LHCN-M2 (cell line): ENCODE measurements at places on chromosomes 12 and 14.

DNA sequence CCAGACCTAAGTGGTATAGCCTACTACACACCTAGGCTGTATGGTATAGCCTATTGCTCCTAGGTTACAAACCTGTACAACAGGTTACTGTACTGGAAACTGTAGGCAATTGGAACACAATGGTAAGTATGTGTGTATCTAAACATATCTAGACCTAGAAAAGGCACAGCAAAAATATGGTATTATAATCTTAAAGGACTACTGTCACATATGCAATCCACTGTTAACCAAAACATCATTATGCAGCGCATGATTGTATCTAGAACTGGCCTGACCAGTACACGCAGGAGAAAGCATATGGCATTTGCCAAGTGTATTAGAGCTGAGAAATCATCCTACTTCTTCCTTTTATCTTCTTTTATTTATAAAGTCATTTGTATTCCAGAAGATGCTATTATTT lies 75.5 kb downstream of the SLC8A3 start:
- DNase-seq, result no peak

- DNase-seq, result no peak
These were observed 84.4 kb downstream of the ARF6 start for GRCh38 chr14:49977126-49977841.

- DNase-seq, result no peak
These were observed 395.5 kb downstream of the ZFP36L1 start for GRCh38 chr14:68397371-68397811.

- DNase-seq, result peak; percentile 12
These were observed 30.5 kb upstream of the LMNTD1 start for GRCh38 chr12:25583545-25583944.

- peak; percentile 25 for DNase-seq
These were observed 277.9 kb downstream of the SSPN start for GRCh38 chr12:26473291-26473690.

DNA sequence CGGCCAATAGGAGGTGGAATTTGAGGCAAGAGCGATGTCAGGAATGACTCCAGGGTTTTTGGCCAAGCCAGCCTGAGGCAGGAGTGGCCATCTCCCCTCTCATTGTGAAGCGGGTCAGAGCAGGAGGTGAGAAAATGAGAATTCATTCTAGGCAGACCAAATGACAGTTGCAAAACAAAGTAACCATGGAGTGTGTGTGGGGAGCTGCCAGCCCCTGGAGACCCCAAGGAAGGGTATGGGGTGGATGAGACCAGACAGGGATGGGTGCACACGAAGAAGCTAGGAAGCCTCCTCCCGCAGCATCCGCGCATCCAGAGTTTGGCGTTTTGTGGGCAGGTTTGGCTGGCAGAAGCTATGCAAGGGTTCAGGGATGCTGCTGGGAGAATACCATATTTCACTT lies 38.8 kb downstream of the FZD10 start:
- DNase-seq, result no peak

GRCh38 chr12:6778574-6779550 lies 6.5 kb downstream of the LAG3 start:
- DNase-seq, result peak; percentile 90

GRCh38 chr14:95513291-95513690 lies 3.2 kb downstream of the SYNE3 start:
- DNase-seq, result no peak

- no peak for DNase-seq
These were observed 279.7 kb downstream of the ZFP36L1 start for GRCh38 chr14:68513137-68513536.

- no peak for DNase-seq
These were observed 62.3 kb downstream of the SUSD6 start for GRCh38 chr14:69673578-69674305.

DNA sequence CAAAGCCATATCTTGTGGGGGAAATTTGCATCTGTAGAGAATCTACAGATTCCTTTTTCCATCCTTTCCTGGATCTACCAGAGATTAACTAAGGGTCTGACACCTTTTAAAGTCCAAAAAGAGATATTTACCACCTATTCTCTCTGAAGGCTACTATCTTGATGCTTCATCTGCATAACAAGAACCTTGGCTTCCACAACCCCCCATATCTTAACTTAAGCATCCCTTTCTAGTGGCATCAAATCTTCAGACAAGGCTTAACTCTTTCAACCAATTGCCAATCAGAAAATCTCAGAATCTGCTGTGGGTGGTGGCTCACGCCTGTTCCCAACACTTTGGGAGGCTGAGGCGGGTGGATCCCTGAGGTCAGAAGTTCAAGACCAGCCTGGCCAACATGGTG lies 74.3 kb upstream of the FICD start:
- no peak for DNase-seq

- no peak for DNase-seq
These were observed 260.0 kb downstream of the ACSS3 start for GRCh38 chr12:81337886-81338285.

DNA sequence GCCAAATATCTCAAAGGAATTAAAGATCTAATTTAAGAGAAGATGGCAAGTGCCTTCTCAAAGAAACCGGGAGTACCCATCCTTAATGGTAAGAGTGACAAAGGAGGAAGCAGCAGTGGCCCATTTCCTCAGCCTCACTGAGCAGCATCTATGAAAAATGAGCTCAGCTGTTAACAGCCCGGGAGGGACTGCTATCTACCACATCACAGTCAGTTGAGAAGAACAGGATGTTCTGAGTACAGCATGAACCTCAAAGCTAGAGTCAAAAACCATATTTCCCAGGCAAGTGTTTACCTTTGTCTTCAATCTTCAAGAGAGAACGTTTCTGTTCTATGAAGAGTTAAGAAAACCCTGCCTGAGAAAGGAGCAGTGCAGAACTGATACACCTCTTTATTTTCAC lies 115.0 kb downstream of the BTG1 start:
- DNase-seq, result peak; percentile 95

DNA sequence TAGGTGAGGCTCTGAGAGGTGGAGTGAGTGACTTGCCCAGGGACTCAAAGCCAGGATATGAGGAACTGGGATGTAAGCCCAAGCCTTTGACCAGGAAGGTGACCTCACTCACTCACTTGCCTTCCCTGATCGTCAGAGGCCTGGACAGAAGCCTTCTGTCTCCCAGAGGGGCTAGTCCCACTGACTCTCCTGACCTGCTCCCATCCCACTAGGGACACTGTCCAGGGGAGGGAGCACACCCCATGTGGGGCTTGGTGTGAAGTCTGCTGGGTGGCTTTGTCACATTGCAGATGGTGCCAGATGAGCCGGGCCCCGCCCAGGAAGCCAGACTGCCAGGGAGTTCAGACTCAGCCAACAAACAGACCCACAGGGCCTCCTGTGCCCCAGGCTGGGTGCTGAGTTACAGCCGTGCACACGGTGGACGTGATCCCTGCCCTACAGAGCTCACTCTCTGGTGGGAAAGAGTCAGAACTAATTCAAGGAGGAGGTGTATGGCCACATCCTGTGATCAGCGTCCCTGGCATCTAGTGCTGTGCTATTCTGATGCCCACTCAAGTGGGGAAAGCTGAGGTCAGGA lies 28.3 kb downstream of the MMAB start:
- peak; percentile 41 for DNase-seq

GRCh38 chr14:47186486-47186885 lies 488.9 kb downstream of the MDGA2 start:
- DNase-seq, result no peak

- no peak for DNase-seq
These were observed 18.6 kb downstream of the CHGA start for GRCh38 chr14:92941531-92941930.

DNA sequence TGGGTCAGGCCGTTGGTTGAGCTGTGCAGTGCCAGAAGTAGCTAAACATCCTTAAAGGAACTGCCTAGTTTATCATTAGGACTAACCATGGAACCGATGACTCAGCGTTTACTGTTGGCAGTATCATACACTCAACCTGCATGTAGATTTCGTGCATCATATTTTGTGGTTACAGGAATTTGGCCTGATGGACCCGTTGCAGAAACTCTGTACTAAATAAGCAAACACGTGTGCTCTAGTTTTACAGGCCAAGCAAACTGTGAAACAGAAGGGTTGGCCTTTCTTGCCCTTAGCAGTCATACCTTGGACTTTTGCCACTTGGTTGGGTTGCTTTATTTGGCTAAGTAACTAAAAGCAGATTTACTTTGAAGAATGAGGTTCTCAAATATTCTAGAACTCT lies 35.6 kb downstream of the DGLUCY start:
- DNase-seq, result peak; percentile 99

- peak; percentile 88 for DNase-seq
These were observed 71.4 kb downstream of the AKAP6 start for GRCh38 chr14:32400480-32400879.

- DNase-seq, result no peak
These were observed 78.0 kb upstream of the FAR2 start for GRCh38 chr12:29071099-29071498.

DNA sequence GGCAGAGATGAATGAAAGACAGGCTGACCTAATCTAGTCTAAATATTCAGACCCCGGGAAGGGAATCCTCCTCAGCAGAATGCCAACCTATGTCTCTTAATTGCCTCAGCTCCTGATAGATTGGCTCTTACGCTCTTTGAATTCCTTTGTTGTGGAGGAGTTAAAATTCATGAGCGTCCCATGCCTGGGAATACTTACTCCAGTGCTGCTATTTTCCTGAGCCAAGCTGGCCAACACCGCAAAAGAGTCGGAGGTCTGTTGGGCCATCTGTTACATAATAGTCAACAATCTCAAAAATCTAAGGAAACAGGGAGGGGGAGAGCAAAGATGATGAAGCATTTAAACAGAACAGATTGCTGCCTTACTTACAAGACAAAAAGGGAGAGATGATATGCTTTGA lies 182.8 kb downstream of the ASCL1 start:
- DNase-seq, result no peak

- DNase-seq, result peak; percentile 100
These were observed 167.4 kb upstream of the HMGA2 start for GRCh38 chr12:65656891-65657351.
